Vagina (tissue), 2 donors: ENCODE measurements at places on chromosomes 12 and 14.

GRCh38 chr12:95718006-95718431, 72.5 kb downstream of the NTN4 start:
- DNase-seq = no peak

DNA sequence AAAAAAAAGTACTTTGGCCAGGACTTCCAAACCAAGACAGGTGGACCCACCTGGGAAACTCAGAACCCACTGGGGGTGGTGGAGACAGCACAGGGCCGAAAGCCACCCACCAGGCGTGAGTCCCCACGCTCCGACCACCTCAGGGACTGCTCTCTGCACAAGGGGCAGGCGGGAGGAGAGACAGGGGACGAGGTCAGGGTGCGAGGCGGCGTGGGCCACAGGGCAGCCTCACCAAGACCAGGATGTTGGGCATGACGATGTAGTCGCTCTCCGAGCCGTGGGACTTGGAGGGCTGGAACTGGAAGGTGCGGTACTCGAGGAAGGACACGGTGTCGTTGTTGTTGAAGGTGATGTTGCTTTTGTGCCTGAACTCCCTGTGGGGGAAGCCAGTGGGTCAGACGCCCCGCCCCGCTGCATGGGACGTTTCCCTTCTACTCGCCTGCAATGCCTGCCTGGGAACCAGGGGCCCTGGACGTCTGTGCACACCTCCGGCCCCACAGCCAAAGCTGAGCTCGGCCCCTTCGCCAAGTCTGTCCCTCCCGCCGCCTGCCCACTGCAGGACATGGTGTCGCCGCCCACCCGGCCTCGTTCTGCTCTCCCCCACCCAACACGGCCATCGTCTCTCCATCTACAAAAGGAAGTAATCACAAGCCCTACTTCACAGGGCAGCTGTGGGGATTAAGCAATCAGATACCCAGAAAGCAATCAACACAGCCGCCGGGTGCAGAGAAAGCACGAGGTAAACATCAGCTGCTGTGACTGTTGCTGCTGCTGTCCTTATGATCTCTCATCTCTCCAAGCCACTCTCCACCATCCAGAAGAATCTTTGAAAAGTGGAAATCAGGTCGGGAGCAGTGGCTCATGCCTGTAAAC, 48.7 kb downstream of the SCARB1 start:
- no peak for DNase-seq

- no peak for DNase-seq
Measured at GRCh38 chr12:50014342-50014741, 11.0 kb downstream of the RACGAP1 start.

DNA sequence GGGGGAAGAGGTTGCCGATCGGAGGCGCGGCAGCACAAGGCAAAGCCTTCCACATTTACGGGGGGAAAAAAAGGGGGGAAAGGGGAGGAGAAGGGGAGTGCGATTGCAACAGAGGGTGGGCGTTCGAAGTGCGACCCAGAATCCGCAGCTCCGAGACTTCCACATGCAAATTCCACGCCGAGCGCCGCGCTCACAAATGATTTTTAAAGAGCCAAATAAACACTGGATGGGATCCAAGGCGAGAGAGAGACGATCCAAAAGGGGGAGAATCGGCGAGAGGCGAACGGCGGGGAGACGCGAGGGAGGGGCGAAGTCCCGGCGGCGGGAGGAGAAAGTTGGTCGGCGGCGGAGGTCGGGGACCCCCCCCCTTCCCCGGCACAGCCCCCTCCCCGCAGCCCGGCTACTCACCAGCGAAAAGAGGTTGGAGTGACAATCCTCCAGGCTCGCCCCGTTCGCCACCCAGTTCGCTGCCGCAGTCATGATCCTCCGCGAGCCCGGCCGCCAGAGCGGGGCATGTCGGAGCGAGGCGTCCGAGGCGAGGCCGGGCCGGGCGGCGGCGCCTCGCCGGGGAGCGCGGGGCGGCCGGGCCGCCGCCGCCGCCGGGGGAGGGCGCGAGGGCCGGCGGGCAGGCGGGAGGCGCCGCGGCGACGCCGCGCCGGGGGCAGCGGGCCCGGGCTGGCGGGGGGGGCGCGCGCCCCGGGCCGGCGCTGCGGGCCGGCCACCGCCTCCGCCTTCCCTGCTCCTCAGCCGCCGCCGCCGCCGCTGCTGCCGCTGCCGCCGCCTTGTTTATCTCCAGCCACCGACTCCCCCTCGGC, 634 bp downstream of the MED13L start:
- DNase-seq = no peak

- DNase-seq = no peak
Measured at GRCh38 chr14:77124345-77125280, 17.0 kb downstream of the ZDHHC22 start.

GRCh38 chr14:72499746-72500145, 394.2 kb downstream of the DPF3 start:
- no peak for DNase-seq

DNA sequence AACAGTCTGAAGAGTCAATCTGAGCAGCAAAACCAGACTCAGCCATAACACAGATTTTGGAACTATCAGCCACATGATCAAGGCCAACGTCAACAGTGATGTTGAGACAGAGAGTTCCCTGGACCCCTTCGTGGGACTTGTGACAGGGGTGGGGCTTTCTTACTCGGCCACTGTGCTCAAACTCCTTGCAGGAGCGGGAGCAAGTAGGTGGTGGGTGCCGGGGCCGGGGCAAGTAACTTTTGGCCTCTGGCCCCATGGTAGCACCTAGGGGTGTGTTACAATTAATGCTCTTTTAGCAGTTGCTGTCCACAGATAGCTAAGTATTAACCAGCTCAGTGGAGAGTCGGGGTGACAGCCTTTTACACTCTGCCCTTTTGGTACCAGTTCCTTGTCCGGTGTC, 384.4 kb downstream of the NUAK1 start:
- DNase-seq = no peak

DNA sequence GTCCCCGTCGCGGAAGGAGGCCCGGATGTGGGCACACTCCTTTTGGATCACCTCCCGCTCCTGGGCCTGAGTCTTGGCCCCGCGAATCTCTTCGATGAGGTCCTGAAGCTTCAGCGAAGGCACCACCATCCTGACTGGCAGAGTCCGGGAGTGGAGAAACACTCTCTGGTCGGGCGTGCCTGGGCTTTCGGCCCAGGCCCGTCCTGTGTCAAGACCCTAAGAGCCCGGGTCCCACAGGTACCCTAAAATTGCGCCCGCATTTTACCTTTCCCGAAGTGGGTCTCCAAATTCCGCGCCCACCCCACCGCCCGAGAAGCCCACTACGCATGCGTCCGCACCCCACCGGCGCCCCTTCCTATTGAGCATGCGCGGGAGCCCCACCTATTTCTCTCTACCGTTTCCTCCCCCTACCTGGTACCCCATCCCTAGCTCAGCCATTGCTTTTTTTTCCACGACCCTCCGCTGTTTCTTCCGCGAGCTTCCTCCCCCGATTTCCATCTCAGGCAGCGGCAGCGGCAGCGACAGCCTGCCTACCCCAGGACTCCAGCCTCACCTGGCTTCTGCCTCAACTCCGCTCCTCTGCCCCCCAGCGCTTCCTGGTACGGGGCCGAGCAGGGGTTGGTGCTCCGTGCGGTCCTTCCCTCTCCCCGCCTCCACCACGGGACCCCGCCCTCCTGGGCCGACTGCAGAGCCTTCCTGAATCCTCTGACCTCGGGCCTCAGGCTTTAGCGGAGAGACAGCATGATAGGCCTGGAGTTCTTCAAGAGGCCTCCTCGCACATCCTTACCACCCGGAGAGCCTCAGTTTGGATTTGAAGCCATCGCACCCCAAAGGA, at the start of gene AP1G2:
Gene AP1G2 (minus strand): TSS at position 606 of the 835 bp plus-strand sequence. CDS start 477 bp downstream, at position 129.
- DNase-seq = no peak

DNA sequence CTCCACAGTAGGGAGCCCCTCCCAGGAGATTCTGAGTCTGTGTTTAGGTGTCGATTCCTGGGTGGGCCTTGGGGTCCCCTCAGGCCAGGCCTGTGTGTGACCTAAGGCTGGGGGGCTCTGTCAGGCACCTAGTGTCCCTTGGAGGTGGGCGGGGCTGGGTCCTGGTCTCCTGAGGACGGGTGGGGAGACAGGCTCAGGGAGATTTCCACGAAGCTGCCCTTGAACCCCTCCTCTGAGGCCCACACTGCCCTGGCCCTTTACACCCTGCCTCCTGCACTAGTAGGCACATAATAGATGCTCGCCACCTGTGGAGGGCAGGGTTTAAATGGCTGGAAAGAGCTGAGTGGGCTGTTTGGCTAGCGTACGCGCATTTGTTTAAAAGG, 32.9 kb downstream of the MEG3 start:
- DNase-seq = no peak

DNA sequence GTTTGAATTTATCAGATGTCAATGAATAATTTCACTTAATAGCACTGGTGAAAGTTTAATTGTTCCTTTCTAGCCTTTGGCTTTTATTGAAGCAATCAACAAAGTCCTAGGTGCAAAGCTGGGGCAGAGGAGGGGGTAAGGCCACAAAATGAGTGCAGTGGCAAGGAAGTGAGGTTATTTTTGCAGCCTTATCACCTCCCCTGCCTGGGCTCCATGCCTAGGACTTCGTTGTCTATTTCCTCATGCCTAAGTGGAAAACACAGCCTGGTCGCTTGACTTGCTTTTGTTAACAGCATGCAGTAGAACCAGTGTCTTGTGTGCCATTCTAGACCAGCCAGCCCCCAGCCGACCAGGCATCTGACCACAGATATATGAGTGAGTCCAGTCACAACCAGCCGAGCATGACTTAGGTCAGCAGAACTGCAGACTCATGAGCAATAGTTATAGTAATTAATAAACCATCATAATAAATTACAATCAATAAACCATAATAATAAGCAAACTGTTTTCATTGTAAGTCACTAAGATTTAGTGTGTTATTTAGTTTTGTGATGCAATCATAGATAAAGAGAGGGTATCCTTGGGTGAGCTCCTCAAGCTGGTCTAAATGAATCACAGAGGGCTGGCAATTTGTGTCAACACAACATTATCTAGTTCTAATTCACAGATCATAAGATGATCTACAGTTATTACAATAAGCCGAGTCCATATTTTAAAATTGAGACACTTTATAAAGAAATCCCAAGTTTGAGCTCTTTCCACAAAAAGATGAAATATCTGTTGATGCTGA, 156.8 kb downstream of the GLT1D1 start:
- no peak for DNase-seq

- no peak for DNase-seq
Measured at GRCh38 chr14:94330857-94331256, 7.7 kb upstream of the SERPINA6 start.

DNA sequence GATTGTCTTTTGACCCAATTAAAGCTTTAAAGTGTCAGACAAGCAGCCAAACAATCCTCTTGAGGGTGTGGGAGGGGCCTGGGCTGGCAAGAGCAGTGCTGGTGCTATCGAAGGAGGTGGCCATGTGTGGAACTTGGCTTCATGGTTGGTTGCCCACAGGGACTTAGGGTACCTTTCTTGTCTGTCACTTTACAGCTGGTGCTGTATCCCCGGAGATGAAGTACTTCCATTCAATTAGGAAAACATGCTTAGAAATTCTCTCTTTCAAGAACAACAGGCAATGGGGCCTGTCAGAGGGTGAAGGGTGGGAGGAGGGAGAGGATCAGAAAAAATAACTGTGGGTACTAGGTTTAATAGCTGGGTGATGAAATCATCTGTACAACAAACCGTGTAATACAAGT, 86.5 kb downstream of the DAAM1 start:
- no peak for DNase-seq

DNA sequence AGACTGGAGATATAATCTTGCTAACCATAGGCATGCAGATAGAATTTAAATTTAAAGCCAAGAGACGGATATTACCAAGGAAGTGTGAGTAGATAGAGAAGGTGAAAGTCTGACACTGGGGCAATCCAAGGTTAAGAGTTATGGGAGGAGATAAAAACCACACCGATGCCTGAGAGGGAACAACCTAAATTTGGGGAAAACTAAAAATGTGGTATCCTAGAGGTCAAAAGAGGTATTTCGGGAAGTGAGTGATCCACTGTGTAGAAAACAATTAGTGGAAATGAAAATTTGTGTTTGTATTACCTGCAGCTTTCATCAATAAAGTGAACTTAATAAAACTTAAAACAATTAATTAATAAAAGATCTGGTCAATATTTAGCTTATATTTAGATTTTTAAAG, 269.0 kb upstream of the RPL10L start:
- no peak for DNase-seq

DNA sequence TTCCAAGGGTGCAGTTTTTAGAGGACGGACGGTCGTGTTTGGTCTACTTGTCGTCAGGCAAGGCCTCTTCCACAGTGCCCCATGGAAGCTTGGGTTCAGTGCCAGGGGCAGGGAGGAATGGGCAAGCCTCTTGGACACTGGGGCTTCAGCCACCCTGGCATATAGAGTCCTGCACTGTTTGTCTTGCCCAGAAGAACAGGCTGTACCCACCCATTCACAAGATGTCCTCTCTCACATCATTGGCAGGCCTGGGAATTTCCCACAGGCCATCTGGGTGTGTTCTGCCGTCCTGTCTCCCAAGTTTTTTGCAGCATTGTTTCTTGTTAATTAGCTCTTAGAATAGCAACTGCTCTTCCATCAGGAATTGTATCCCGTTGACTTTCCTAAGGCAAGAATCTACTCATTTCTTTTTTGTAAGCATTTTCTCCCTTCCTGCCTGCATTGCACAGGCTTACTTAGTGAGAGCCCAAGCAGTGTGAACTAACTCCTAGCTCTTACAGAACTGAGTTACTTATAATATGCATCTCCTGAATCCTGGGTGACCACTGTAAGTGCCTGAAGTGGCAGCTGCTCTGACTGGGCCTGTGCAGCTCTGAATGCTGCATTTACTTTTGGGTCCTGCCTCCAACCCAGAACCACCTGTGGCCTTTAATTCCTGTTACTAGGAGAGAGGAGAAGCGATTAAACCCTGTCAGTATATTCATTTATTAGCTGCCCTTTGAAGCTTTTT, 149.4 kb upstream of the HIF1A start:
- no peak for DNase-seq

- no peak for DNase-seq
Measured at GRCh38 chr12:114944736-114945135, 260.8 kb upstream of the TBX3 start.

DNA sequence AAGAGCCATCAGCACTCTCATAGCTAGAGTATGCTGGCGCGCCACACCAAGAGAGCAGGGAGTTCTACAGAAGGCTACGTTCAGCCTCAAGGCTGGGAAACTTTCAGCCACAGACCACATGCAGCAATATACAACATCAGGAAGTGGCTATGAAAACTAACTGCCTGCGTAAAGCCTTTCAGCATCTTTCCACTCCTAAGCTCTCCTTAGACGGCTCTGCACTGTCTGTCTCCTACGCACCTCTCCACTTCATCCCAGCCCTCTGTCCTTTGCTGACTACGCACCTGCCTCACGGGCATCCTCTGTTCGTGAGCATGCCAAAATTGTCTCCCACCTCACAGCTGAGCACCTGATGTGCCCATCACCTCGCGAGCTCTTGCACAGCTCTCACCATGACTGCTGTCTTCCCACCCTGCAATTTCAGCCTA, 9.7 kb downstream of the MPHOSPH9 start:
- no peak for DNase-seq

GRCh38 chr12:103803847-103804246, 37.2 kb downstream of the NT5DC3 start:
- no peak for DNase-seq

- no peak for DNase-seq
Measured at GRCh38 chr14:33932576-33933345, 18.1 kb downstream of the EGLN3 start.
